Astrocyte (in vitro differentiated cells and primary cell): ENCODE measurements at places on chromosomes 12 and 14. TPM values are rescaled to one million over a fixed set of nuclear protein-coding genes. Genes with fewer than 3 reads are reported as not detected.

DNA sequence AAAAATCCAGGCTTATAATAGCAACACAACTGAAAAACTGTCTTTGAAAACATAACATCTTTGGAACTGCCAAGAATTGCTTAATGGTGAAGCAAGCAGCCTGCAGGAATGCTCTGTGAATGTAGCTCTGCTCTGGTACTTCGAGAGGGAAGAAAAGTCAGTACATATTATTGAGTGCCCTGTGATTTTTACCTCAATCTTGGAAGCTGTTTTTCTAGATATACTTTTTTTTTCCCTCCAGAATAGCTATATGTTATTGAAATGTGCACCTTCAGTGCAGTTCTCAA is 508.1 kb downstream of the PCNX1 start:
- peak overlapping the region; percentile 56 for H3K27ac ChIP-seq
- H3K4me3 ChIP-seq = no peak overlapping the region
- peaks cover 9% of the 10 kb centered on the region for H3K4me1 ChIP-seq
- no peaks in the 10 kb centered on the region for H3K36me3 ChIP-seq
- no peaks in the 10 kb centered on the region for H3K27me3 ChIP-seq

GRCh38 chr12:8045952-8046944 is 13.7 kb downstream of the FOXJ2 start:
- H3K4me1 ChIP-seq = no peaks in the 10 kb centered on the region
- peak; percentile 40 for DNase-seq
- no peak overlapping the region for H3K4me3 ChIP-seq
- peaks cover 38% of the 10 kb centered on the region for H3K36me3 ChIP-seq
- H3K27me3 ChIP-seq = no peaks in the 10 kb centered on the region
- H3K27ac ChIP-seq = no peak overlapping the region

- no peaks in the 10 kb centered on the region for H3K36me3 ChIP-seq
- no peaks in the 10 kb centered on the region for H3K27me3 ChIP-seq
- no peak overlapping the region for H3K4me3 ChIP-seq
- DNase-seq = no peak
- H3K4me1 ChIP-seq = no peaks in the 10 kb centered on the region
Measured at GRCh38 chr14:70791971-70792370, 17.3 kb downstream of the MAP3K9 start.

DNA sequence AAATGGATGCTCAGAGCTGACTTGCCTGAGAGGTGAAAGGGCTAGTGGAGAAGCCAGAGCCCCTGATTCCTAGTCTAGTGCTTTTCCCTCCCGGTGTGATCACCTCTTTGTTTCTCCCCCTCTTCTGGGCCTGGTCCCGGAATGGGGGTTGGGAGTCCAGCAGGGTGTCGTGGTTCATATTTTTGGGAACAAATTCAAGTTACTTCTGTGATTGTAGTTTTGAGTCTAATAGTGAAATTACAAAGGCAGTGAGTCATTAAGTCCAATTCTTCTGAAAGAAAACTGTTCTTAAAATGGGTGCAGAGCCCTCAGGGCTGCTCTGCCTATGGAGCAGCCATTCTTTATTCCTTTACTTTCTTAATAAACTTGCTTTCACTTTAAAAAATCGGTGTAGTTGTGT is 7.6 kb downstream of the SUSD6 start:
- H3K36me3 ChIP-seq = no peaks in the 10 kb centered on the region
- DNase-seq = peak; percentile 47
- peaks cover 28% of the 10 kb centered on the region for H3K4me1 ChIP-seq
- no peak overlapping the region for H3K4me3 ChIP-seq
- H3K27ac ChIP-seq = no peak overlapping the region

- H3K27ac ChIP-seq = no peak overlapping the region
- no peak overlapping the region for H3K4me3 ChIP-seq
- no peaks in the 10 kb centered on the region for H3K36me3 ChIP-seq
Measured at GRCh38 chr14:62269204-62269603, 507.0 kb downstream of the SNAPC1 start.

Gene NEUROD4
- not detected in 2 replicates for total RNA-seq

DNA sequence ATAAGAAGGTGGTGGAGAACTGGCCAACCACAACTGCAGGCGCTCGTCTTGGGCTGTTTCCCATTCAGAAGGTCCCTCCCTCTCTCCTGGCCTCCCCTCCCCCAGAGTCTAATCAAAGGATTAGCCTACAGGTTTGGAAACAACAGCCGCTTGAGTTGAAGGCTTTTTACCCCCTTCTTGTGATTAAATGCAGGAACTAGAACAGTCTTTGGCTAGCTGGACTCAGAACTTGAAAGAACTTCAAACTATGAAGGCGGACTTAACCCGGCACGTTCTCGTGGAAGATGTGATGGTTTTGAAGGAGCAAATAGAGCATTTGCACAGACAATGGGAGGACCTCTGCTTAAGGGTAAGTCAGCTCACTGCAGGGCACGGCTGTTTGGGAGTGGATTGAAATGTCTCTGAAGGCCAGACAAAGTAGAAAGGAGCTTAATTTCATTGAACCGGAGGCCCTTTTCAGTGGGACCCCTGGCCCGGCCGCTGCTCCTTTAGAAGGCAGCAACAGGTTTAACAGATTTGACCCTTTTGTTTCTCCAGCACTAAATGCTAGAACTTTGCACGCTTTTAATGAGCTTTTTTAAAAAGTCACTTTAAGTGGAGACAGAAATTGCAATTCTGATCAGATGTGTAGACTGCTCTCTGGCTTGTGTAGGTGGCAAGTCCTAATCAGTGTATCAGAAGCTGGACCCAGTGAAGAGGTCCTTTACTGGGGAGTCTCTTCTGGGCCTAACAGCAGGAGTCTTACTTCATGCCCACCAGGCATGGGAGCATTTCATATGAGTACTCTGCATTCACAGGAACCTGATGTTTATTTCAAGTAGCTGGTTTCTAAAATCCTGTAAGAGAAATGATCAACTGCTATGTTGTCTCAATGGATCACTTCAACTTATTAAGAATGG is 107.7 kb downstream of the ESR2 start:
- H3K36me3 ChIP-seq = no peaks in the 10 kb centered on the region
- no peaks in the 10 kb centered on the region for H3K4me1 ChIP-seq
- H3K27me3 ChIP-seq = no peaks in the 10 kb centered on the region
- H3K4me3 ChIP-seq = no peak overlapping the region

- no peak overlapping the region for H3K27ac ChIP-seq
- DNase-seq = no peak
- no peaks in the 10 kb centered on the region for H3K4me1 ChIP-seq
- H3K36me3 ChIP-seq = no peaks in the 10 kb centered on the region
Measured at GRCh38 chr12:89405626-89406345, 53.5 kb upstream of the DUSP6 start.

Gene ZBTB25
- total RNA-seq = 9.5 and 9.7 TPM in 2 replicates

- H3K27me3 ChIP-seq = peaks cover 16% of the 10 kb centered on the region
- H3K27ac ChIP-seq = no peak overlapping the region
- no peak overlapping the region for H3K4me3 ChIP-seq
- H3K36me3 ChIP-seq = no peaks in the 10 kb centered on the region
- DNase-seq = no peak
Measured at GRCh38 chr14:72512925-72513324, 381.0 kb downstream of the DPF3 start.

- H3K27ac ChIP-seq = no peak overlapping the region
- no peaks in the 10 kb centered on the region for H3K36me3 ChIP-seq
- H3K4me1 ChIP-seq = peaks cover 8% of the 10 kb centered on the region
- DNase-seq = no peak
Measured at GRCh38 chr14:64249363-64249762, 44.8 kb downstream of the ESR2 start.

DNA sequence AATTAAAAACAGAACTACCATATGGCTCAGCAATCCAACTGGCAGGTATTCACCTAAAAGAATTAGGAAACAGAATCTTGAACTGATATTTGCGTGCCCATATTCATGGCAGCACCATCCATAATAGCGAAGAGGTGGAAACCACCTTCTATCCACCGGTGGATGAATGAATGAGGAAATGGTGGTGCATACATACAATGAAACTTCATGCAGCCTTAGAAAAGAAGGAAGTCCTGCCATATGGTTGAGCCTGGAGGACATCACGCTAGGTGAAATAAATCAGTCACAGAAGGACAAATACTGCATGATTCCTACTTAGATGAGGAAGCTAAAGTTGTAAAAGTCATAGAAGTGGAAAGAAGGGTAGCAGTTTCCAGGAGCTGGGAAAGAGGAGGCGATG is 6.6 kb downstream of the TCL1A start:
- DNase-seq = no peak
- H3K36me3 ChIP-seq = no peaks in the 10 kb centered on the region
- no peak overlapping the region for H3K27ac ChIP-seq
- H3K4me3 ChIP-seq = no peak overlapping the region
- H3K27me3 ChIP-seq = no peaks in the 10 kb centered on the region

Gene HHIPL1
- 0.86 and 1.1 TPM in 2 replicates for total RNA-seq

Gene PIP4K2C
- total RNA-seq = 43.3 and 43.6 TPM in 2 replicates

Gene PSMB11
- not detected in 2 replicates for total RNA-seq

DNA sequence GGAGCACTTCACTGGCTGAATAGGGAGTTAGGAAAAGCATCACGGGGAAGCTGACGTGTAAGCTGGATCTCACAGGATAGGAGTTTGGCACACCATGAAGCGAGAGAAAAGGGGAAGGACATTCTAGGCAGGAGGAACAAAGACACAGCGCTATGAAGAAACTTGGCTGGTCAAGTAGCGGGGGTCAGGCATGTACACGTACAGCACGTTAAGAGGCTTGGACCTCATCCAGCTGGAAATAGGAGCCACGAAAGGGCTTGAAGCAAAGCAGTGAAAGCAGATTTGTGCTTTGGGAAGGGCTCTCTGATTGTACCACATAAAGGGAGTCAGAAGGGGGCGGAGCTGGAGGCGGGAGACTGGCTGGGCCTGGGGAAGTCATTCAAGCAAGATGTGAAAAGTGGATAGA is 19.6 kb upstream of the GALNT8 start:
- peak overlapping the region; percentile 44 for H3K4me3 ChIP-seq
- no peaks in the 10 kb centered on the region for H3K4me1 ChIP-seq
- H3K27me3 ChIP-seq = no peaks in the 10 kb centered on the region
- DNase-seq = peak; percentile 69
- no peak overlapping the region for H3K27ac ChIP-seq

Gene TMEM116
- total RNA-seq = 7.5 TPM in 2 replicates

DNA sequence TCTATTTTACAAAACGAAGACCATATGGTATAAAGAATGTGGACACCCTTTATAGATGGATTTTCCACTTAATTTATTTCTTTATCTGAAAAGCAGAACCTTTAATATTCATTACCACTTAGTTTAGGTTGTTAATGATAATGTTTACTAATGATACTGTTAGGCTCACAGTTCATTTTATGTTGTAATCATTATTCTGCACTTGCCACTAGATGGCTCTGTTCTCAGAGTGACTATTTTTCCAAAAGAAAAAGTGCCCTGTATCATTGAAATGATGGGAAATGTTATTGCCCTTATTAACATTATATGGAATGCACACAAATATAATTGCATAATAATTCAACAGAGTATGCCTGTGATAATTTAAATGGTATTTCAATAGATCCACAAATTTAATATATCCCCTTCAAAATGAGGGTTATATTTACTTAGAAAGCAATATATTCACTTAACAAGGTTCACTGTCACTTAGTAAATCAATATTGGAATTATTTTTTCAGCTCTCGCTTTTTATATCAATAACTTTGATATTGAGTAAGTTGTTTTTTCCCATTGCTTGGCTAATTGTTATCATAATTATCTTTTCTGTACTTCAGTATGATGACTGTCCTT is 95.7 kb downstream of the PDE3A start:
- H3K27me3 ChIP-seq = no peaks in the 10 kb centered on the region
- H3K4me3 ChIP-seq = no peak overlapping the region
- no peak overlapping the region for H3K27ac ChIP-seq
- no peaks in the 10 kb centered on the region for H3K36me3 ChIP-seq
- H3K4me1 ChIP-seq = no peaks in the 10 kb centered on the region

DNA sequence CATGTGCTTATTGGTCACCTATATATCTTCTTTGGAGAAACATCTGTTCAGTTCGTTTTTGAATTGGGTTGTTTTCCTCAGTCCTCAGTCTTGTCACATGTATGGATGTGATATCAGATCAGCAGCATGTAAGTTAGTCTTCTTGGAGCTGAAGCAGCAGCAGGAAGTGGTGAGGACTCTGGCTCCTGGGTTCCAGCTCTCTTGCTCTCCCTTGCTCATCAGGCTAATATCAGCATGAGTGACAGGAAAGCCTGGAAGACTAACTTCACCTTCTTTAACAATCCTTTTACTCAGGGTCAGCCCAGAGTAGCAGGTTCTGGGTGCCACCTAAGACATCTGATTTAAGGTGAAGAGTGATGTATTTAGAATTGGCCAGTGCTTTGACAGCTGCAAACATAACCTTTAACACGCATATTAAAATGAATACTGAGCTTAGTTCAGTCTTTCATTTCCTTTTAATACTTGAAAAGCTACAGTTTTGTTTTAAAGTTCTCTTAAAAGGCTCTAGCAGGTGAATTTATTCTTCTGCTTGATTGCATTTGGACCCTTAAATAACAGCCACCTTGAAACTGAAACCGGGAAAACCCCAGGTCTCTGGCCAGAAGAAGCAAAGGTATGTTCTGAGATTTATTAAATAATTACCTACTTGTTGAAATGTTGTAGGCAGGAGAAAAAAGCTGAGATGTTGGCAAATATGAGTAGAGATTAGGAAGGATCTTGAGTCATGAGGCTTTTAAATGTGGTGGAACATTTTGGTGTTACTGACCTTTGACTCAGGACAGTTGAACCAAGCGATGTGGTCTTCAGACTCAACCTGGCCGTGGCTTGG is 54.3 kb downstream of the DRAM1 start:
- no peak overlapping the region for H3K27ac ChIP-seq
- DNase-seq = no peak
- H3K27me3 ChIP-seq = no peaks in the 10 kb centered on the region
- no peaks in the 10 kb centered on the region for H3K36me3 ChIP-seq

- H3K4me3 ChIP-seq = no peak overlapping the region
- DNase-seq = no peak
- H3K27me3 ChIP-seq = peaks cover 4% of the 10 kb centered on the region
Measured at GRCh38 chr12:1890810-1891209, 27.6 kb downstream of the CACNA2D4 start.

DNA sequence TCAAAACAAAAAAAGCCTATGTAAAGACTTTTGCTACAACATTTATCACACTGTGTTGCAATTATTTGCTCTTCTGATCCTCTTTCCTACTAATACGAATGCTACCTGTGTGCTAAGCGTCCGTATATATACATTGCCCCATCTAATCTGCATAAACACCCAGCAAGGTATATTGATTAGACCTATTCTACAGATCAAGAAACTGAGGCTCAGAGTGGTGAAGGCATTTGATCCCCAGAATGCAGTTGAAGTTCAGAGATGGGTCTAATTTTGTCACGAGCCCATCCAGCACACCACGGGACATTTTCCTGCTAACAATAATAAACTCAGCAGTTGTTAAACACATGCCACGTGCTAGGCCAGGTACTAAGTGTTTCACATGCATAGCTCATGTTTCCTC is 25.1 kb upstream of the CORO1C start:
- H3K27ac ChIP-seq = no peak overlapping the region
- DNase-seq = no peak
- H3K27me3 ChIP-seq = no peaks in the 10 kb centered on the region
- H3K4me1 ChIP-seq = no peaks in the 10 kb centered on the region

DNA sequence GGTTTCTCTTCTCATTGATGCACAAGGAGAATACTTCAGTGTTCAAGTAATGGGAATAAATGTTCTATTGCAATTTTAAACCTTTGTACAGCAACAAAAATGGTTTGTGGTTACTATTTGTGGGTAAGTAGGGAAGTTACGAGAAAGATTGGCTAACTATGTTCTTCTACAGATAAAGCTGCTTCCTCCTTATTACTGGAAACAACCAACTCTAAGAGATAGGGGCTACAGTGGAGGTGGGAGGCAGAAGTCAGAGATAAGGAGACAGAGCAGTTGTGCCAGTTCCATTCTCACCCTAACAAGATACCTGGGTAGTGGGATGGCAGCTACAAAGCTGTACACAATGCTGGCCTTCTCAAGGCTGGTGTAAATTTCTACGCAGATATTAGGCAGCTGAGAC is 16.2 kb downstream of the NOXRED1 start:
- no peaks in the 10 kb centered on the region for H3K36me3 ChIP-seq
- no peak overlapping the region for H3K27ac ChIP-seq
- no peak for DNase-seq
- H3K4me3 ChIP-seq = no peak overlapping the region
- H3K4me1 ChIP-seq = no peaks in the 10 kb centered on the region
- H3K27me3 ChIP-seq = peaks cover 2% of the 10 kb centered on the region
